Immature natural killer cell (primary cell): ENCODE measurements at places on chromosomes 5 and 9.

DNA sequence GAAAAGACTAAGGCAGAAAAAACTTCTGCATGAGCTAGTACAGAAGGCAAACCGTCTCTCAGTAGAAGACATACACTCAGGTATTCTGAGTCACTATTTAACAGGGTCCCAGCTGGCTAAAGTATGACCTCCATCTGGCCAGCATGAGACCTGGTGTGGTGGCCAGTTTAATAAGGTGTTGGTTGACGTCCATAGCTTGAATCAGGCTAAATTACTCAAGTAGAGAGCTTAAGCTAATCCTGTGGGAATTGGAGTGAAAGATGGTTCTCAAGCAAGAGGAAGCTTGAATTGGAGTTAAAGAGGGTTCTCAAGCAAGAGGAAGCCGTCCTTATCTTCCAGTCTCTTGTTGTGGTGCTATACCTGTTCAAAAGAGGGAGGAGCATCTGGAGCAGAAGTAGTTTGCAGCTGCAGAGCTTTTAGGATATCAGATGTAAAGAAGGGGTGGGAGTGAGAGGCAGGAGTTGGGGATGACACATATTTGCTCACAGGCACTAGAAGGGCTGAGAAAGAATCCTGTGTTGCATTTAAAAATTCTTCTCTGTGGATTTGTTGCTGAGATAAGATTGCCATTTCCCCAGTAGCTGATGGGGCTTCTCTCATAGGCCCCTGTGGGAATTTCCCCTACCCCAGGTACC lies 136.1 kb upstream of the RUSC2 start:
- DNase-seq = no peak

GRCh38 chr9:106862110-106862820 lies 701 bp upstream of the ZNF462 start:
- no peak for DNase-seq

GRCh38 chr5:113237893-113238292 lies 196.9 kb downstream of the TSSK1B start:
- DNase-seq = no peak

DNA sequence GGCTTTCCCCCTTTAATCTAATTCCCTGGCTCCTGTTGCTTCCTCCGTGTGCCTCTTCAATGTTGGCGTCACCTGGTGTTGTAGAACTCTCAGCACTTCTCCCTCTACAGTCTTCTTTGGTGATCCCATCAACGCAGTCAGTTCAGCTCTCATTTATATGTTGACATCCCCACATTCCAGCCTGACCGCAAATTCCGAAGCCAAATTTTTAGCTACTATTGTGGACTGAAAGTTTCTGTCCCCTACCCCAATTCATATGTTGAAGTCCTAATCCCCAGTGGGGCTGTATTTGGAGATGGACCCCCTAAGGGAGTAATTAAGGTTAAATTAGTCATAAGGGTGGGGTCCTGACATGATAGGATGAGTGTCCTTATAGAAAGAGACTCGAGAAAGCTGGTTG lies 210.6 kb upstream of the ADAMTSL1 start:
- DNase-seq = no peak

DNA sequence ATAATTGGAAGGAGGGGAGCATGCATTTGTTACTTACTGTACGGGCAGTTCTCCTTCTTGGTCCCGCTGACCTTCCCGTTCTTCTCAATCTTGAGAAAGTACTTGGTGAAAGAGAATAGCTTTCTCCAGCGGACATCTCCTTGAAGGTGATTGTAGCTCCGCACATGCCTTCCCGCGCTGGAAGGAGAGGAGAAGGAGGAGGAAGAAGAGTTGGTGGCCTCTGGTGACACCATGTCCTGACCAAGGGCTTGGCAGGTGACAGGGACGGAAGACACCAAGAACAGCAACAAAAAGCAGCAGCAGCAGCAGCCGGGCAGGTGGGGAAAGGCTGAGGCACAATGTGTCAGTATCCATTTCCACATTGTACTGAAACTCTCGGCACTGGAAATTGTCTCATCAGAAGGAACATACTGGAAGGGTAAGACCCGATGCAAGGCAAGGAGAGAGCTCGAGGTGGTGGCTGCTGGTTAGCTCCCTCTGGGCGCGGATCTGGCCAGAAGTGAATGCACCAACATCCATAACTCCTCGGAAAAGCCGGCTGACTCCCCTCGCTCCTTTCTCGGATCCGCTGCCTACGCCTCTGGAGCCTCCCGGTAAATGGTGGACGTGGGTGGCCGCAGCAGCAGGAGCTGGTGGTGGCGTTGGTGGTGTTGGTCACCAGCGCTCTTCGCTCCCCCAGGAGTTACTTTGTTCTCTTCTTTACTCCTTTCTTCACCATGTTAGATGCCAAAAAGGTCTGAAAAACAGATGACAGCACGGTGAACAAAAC lies 715 bp downstream of the FGF10 start:
- no peak for DNase-seq

GRCh38 chr5:133319905-133320520 lies 268.2 kb downstream of the HSPA4 start:
- no peak for DNase-seq

DNA sequence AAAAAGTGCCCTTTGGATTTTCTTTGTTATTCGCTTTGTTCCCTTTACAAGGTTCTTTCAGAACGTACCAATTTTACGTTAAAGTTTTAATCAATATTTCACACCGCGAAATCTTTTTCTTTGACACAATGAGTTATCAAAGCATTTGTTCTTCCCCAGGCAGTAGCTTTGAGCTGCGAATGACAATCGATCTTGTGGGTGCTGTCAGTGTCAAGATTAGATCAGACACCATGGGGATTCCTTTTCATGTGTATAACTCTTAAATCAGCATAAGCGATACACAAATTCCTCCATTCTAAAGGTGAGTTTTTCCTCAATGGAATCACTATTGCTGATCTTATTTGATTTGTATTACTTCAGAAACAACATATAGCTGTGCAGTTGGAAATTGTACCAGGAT lies 145.5 kb downstream of the ST8SIA4 start:
- no peak for DNase-seq

- no peak for DNase-seq
These were observed 44.7 kb upstream of the PRRC1 start for GRCh38 chr5:127472700-127473099.

- no peak for DNase-seq
These were observed 35.7 kb upstream of the PLIN2 start for GRCh38 chr9:19162956-19163355.

DNA sequence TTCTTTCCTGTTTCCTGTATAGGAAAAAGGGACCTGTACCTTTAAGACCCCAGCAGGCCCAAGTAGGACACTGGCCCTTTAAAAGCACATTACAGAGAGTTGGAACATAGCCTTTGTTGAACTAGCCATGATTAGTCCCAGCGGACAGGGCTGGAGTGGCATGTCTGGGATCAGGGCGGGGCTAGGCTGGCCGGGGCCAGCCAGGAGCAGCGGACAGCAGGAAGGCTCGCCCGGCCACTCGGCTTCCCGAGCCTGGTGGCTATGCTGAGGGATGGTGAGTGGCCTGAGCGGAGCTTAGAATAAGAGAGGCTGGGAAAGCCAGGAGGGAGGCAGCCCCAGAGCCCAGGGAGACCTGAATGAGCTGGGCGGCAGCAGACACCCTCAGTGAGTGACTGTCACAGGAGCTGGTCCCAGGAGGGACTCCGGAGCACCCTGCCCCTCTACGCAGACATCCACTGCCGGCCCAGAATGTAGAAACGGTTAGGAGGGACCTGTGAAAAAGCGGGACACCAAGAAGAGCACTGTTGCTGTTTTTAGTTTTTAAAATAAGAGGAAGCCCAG lies 92.1 kb downstream of the DAB2IP start:
- no peak for DNase-seq
